H1 (cell line): ENCODE measurements at places on chromosomes 1 and 21. TPM values are rescaled to one million over a fixed set of nuclear protein-coding genes. Genes with fewer than 3 reads are reported as not detected.

- H3K27me3 ChIP-seq: no peaks in the 10 kb centered on the region
- H3K36me3 ChIP-seq: no peaks in the 10 kb centered on the region
- no peaks in the 10 kb centered on the region for H3K4me1 ChIP-seq
- no peak for DNase-seq
These were observed 1242.4 kb upstream of the ADGRL4 start for GRCh38 chr1:80248886-80249285.

DNA sequence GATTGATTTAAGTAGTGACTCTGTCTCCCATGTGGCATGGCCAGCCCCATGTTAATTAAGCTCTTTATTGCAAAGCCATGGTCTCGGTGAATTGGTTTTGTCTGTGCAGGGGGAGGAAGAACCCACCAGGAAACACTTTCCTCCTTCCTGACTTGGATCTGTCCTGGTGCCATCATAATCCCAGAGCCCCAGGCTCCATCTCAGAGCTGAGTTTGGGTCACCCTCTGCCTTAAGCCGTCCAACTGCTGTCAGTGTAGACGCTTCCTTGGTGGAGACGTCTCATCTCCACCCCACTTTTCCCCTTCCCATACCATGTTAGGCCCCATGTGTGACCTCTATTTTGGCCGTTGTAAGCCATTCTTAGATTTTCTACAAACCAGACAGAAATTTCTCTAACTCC, 36.0 kb upstream of the COL6A2 start:
- H3K36me3 ChIP-seq: no peaks in the 10 kb centered on the region
- no peak for DNase-seq
- H3K4me3 ChIP-seq: no peak overlapping the region
- H3K27ac ChIP-seq: no peak overlapping the region
- H3K4me1 ChIP-seq: peaks cover 6% of the 10 kb centered on the region; the same call in 1 of the 2 replicates

- no peak for DNase-seq
- no peaks in the 10 kb centered on the region for H3K36me3 ChIP-seq
- no peaks in the 10 kb centered on the region for H3K27me3 ChIP-seq
- H3K4me3 ChIP-seq: no peak overlapping the region
- H3K27ac ChIP-seq: no peak overlapping the region
These were observed 31.8 kb downstream of the HSF2BP start for GRCh38 chr21:43627527-43627926.

- H3K4me3 ChIP-seq: no peak overlapping the region
- H3K4me1 ChIP-seq: 0 out of 2 replicates have a peak, but pooled peaks cover 6% of the 10 kb centered on the region
- no peaks in the 10 kb centered on the region for H3K36me3 ChIP-seq
- no peak for DNase-seq
- H3K27ac ChIP-seq: no peak overlapping the region
- H3K27me3 ChIP-seq: no peaks in the 10 kb centered on the region
These were observed 128.9 kb downstream of the ASTN1 start for GRCh38 chr1:177035586-177035985.

DNA sequence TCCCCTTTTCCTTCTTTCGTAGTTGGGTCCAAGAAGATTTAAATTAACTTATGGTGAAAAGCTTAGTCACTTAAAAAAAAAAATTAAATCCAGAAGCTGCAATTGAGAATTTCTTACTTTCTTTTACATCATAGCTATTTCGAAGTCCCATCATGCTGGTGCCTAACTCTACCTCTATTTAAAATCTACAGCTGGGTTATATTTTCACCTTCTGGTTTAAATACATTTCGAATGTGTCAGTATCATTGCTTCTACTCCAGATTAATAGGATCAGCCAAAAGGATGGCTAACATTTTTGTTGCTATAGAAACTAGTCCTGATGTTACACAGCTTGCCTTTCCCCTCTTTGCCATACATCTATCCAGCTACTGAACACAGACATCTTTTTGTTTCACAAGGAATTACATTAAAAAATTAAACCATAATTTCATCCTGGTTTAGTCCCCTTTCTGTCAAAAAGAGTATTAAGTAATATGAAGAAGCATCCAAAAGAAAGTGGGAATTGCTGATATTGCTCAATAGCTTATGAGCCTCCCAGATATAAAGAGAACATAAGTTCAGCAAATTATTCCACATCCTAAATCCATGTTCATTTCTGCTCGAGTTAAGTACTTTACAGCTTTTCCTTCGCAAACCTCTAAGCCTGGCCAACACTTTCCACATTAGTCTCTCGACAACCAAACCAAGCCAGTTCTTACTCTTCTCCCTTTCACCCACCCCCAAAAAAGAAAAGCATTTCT, 396.7 kb upstream of the DAB1 start:
- no peak for DNase-seq
- H3K27ac ChIP-seq: no peak overlapping the region
- no peak overlapping the region for H3K4me3 ChIP-seq
- no peaks in the 10 kb centered on the region for H3K4me1 ChIP-seq
- no peaks in the 10 kb centered on the region for H3K27me3 ChIP-seq

DNA sequence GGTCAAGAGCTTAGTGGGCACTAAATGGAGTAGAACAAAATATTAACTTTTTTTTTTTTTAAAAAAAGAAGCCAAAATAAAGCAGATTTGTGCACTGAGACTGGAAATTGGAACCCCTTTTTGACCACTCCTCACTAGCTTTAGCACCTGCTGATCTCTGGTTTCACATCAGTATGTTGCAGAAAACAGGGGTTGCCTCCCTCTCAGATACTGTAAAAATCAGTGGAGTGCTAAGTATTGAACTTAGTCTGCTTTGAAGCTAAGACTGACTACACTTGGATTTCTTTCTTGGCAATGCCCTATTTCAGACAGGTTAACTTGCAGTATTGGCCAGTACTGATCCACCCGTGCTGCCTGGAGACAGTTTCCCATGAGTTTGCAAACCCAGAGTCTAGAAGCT, 2.7 kb upstream of the KIAA0040 start:
- H3K27me3 ChIP-seq: peaks cover 12% of the 10 kb centered on the region
- DNase-seq: no peak
- peaks cover 5% of the 10 kb centered on the region; the same call in 1 of the 2 replicates for H3K4me1 ChIP-seq
- H3K36me3 ChIP-seq: no peaks in the 10 kb centered on the region

DNA sequence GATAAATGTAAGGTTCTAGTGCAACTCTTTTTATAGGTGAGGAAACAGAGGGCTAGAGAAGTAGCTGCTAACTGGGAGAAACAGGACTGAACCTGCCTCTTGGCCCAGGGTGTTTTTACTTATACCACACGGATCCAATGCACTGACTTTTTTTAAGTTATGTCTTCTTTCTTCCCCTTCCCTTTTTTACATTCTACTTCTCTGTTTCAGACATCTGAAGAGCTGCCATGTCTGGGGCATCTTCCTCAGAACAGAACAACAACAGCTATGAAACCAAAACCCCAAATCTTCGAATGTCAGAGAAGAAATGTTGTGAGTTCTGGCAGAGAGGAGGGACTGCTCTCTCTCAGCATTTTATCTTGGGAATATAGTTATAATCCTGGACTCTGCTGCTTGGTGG, 1.4 kb downstream of the PFKFB2 start:
- H3K36me3 ChIP-seq: no peaks in the 10 kb centered on the region
- no peaks in the 10 kb centered on the region for H3K27me3 ChIP-seq
- no peak overlapping the region for H3K27ac ChIP-seq
- no peak for DNase-seq

DNA sequence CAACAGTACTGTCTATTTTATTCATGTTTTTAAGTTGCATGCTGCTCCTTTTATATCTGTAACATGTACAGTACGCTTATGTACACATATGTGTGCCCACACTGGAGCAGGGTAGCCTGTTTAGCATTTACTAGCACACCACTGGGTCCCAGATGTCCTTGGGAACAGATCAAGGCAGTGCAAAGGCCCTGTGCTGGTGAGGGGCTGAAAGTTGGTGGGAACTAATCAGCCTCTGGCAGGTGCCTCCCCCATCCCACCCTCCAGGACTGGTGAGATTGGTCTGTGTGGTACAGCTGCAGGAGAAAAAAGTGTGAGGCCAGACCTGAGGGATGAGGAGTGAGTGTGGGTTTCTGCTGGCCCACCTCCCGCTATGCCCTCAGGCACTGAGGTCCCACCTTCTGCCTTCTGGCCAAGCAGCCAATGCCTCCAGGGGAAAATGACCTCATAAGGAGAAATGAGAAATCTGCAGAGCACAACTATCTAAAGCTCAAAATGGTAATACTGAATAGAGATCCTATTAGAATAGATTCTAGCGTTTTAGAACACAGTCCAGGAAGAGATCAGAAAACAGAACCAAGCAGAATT, 58.9 kb downstream of the POFUT2 start:
- H3K4me1 ChIP-seq: no peaks in the 10 kb centered on the region
- H3K27ac ChIP-seq: no peak overlapping the region
- no peak for DNase-seq
- no peaks in the 10 kb centered on the region for H3K36me3 ChIP-seq
- H3K27me3 ChIP-seq: no peaks in the 10 kb centered on the region

DNA sequence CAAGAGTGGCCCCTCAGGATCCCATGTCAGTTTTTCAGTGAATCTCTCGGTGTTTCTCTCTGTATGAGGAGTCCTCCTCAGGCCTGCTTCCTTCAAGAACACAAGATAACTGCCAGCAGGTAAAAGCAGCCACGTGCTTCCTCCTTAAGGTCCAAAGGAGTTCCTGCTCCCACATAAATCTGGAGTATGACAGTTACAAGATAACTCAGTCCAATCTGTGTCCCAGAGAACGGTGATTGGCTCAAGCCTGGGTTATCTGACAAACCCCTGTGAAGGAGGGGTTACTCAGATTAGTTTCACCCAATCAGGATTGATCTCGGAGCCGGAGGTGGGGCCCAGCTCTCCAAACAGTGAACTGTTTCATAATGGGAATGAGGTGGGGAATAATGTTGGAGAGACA, 5.8 kb upstream of the ANKRD13C start:
- no peaks in the 10 kb centered on the region for H3K36me3 ChIP-seq
- DNase-seq: no peak
- no peaks in the 10 kb centered on the region; the same call in 1 of the 2 replicates for H3K4me1 ChIP-seq

DNA sequence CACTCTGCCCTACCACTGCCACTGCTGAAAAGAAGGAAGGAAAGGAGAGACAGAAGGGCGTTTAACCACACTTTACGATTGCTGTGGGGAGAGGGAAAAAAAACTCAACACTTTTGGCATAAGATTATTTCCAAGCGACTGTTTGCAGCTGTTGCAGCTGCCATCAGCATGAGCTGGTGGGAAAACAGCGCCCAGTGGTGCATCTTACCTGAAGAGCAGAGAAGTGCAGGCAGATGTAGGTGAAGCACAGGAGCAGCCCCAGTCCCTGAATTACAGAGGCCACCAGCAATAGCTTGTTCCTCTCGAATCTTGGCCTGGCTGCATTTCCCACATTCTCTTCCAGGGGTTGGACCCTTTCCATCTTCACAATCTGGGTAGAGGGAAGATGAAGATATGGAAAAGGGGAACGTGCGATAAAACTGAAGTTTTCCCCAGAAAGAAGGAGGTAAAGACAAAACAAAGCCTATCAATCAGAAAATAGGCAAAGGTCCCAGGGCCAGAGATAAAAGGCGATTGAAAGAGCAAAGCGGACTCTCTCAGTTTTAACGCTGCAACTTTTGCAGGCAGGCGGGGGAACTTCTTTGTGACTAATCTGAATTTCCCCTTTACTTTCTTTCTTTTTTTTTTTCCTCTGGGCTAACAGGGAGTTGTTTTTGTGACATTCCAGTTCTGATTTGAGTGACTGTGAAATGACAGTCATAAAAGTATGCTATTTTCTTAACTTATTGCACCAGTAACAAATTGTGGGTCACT, at the start of gene TNFSF4:
TSS of gene TNFSF4 (minus strand) at position 516 of the 753 bp plus-strand sequence. CDS start at position 361, 155 bp downstream.
- no peak within 1 kb of the TSS for H3K27ac ChIP-seq
- H3K4me3 ChIP-seq: no peak within 1 kb of the TSS
- peaks cover 25% of the 10 kb centered on the region for H3K27me3 ChIP-seq

GRCh38 chr1:18041685-18042355, 65.8 kb upstream of the IGSF21 start:
- no peaks in the 10 kb centered on the region for H3K36me3 ChIP-seq

- no peaks in the 10 kb centered on the region for H3K27me3 ChIP-seq
- no peaks in the 10 kb centered on the region for H3K36me3 ChIP-seq
- no peak for DNase-seq
- H3K4me1 ChIP-seq: no peaks in the 10 kb centered on the region
- no peak overlapping the region for H3K27ac ChIP-seq
- H3K4me3 ChIP-seq: no peak overlapping the region
These were observed 38.3 kb downstream of the RNF115 start for GRCh38 chr1:145785547-145785946.

DNA sequence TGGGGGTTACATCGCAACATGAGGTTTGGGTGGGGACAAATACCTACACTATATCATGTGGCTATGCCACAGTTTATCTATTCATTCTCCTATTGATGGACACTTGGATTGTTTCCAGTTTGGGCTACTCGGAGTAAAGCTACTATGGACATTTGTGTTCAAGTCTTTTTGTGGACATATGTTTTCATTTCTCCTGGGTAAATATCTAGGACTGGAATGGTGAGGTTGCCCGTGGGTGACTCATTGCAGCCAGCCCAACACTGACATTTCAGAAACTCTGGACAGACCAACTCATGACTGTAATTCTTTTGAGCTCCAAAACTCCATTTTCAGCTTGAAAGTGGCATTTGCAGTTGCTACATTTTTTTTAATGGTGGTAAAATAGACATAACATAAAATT, 82.7 kb downstream of the KAZN start:
- H3K4me3 ChIP-seq: no peak overlapping the region
- H3K36me3 ChIP-seq: no peaks in the 10 kb centered on the region
- no peak for DNase-seq

DNA sequence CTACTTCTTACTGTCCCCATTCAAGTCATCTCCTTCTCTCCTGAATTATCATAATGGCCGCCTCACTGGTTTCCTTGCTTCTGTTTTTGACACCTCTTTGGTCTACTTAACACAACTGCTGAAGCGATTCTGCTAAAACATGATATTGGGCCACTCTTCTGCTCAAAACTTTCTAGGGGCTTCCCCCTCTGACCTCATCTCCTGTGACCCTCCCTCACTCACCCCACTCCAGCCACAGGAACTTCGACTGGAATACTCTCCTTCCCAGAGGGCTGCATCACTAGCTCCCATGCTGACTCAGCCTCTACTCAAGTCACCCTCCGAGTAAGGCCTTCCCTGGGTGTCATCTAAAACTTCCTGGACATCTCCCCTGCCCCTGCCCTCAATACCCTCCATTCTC, 35.7 kb downstream of the NRIP1 start:
- H3K27me3 ChIP-seq: no peaks in the 10 kb centered on the region
- no peaks in the 10 kb centered on the region for H3K36me3 ChIP-seq
- no peak for DNase-seq
- no peak overlapping the region for H3K27ac ChIP-seq

Gene TLR5
- 0.35 and 0.94 TPM in 2 replicates for total RNA-seq

Gene MFSD2A
- 25.9 and 26.6 TPM in 2 replicates for total RNA-seq

Gene KCNA3
- total RNA-seq: 0.95 and 1.0 TPM in 2 replicates

Gene PLD5
- 7.5 and 8.5 TPM in 2 replicates for total RNA-seq

Gene KIF17
- 9.9 and 10.4 TPM in 2 replicates for total RNA-seq

Gene CREG1
- total RNA-seq: 28.7 and 30.1 TPM in 2 replicates

Gene ATP1A4
- total RNA-seq: 0.57 and 0.61 TPM in 2 replicates

Gene LRRC8C
- total RNA-seq: 2.1 and 2.5 TPM in 2 replicates

Gene CFAP107
- total RNA-seq: not detected in 2 replicates
